ENCODE measurements at places on chromosomes 3 and 15.

- no peak for DNase-seq
Observed at GRCh38 chr15:70557521-70558258, 205.7 kb downstream of the UACA start.

DNA sequence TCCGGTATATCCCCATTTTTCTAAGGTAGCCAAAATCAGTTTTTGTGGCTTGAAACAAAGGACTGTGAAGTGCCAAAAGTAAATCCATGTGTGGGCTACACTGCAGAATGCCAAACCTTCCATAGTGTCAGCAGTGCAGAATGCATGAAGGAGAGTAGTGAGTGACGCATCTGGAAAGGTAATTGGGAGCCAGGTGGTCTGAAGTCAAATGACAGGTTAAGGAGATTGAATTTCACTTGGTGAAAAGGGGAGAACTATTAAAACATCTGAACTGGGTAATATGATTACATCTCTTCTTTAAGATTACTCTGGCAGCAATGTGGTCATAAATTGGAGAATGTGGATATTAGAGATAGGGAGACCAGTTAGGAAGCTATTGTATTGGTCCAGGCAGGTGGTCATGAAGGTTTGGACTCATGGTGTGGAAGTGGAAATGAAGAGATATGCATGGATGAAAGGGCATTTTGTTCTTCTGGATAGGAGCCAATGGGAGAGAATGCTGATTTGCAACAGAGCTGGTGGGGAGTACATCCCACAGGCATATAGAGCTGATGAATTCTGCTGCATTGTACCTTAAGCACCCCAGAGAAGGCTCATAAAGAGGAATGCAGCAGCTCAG is 118.2 kb downstream of the ECT2 start:
- DNase-seq = no peak

GRCh38 chr3:72345980-72346379 is 502.3 kb downstream of the SHQ1 start:
- no peak for DNase-seq

- DNase-seq = peak; percentile 78
Observed at GRCh38 chr3:150409512-150410310, 1.6 kb downstream of the TSC22D2 start.

DNA sequence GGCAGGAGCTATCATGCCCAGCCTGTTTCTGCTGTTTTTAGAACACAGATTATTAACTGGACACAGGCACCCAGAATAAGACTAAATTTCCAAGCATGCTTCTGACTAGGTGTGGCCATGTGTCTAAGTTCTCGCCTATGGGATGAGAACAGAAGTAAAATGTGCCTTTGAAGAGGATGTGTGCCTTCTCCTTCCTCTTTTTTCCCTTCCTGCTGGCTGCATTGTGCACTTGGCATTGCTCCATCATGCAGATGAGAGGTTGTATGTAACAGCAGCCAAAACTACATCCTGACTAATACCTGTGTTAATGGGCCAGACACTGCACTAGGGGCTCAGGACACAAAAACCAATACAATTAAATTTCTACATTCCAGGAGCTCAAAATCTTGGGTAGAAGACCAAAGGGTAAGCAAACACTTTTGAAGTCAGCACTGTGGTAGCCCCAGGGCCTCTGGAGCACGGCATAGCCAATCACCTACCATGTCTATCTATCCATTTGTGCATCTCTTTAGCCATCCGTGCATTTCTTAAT is 40.9 kb upstream of the RNU6-1 start:
- no peak for DNase-seq

GRCh38 chr3:48285132-48285531 is 44.2 kb downstream of the ZNF589 start:
- DNase-seq = no peak

DNA sequence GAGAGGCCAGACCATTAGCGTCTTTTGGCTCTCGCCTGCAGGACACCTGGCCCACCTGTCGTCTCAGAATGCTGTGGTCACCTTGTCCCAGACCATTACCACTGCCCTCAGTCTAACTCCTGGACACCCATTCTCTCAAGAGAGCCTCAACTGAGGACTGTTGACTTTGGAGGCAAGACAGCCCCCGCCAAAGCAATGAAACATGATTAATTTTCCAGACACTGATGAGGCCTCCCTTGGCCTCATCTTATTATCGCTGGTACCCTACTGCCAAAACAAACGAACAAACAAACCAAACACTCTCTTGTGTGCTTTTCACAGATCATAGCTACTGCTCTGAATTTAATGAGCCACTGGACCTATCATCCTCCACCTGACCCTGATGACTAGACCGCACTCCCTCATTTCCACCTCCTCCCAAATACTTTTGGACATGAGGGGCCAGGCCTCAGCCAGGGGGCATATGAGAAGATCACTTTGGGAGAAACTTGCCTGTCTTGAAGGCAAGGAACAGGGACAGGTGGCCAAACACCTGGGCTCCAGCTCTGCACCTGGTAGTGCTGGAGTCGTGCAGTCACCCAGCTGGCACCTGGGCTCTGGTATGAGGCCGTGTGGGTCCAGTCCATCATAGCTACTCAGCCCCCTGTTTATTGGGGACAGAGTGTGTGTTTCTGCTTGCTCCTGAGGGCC is 27.6 kb downstream of the ALS2CL start:
- no peak for DNase-seq

DNA sequence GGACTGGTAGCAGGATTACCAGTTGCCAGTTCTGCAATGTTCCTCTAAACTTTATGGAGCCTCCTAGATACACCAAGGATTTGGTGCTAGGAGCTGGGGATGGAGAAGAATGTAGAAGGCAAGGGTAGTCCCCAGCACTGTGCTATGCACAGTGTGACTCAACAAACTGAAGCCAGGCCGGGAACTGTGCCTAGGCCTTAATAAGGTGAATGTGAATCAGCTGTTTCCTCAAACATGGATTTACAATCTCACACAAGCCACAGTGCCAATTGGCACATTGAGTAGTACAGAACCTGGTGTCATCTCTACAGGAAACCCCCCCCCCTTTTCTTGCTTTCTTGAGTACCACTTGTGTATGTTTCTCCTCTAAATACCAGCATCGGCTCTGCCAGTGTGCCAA is 32.5 kb downstream of the MRPS25 start:
- DNase-seq = no peak

DNA sequence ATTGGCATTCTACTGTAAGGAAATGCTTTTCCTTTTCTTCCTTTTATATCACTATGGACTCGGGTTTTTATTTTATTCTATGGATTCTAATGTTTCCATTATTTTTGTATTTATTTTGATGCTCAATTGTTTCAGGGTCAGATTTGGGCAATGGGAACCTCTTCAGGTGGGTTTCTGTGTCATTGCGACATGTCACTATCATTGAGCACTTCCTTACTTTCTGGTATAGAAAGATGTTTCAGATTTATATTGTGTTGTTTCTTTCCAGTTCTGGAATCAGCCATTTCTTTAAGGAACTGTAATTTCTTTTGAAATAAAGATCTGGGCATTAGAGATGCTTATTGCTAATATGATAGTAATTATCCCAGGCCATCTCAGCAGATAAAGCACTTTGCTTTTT is 21.8 kb downstream of the GALK2 start:
- no peak for DNase-seq

GRCh38 chr3:70312336-70312735 is at the start of gene MDFIC2:
Gene MDFIC2, minus strand, starts transcription at chr3:70312638. Its CDS starts 665 bp downstream, at chr3:70311973.
- no peak for DNase-seq

DNA sequence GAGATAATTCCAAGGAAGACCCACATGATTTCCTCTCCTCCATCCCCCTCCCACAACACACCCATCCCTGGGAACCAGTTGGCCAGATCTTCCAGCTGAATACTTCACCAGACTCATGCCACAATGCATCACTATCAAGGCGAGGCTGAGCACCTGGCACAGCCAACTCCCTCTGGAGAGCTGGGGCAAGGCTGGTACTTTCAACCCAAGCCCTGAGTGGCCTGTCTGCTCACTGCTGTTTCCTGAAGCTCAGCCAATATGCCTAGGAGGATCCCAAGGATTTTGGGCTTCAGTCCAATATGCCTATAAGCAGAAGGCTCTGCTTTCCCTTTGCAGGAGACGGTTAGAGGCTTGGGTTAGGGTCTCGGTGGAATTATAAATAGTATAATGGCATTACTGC is 90.9 kb upstream of the NEO1 start:
- DNase-seq = no peak

- DNase-seq = no peak
Observed at GRCh38 chr3:157865352-157866000, 240.7 kb downstream of the SHOX2 start.

DNA sequence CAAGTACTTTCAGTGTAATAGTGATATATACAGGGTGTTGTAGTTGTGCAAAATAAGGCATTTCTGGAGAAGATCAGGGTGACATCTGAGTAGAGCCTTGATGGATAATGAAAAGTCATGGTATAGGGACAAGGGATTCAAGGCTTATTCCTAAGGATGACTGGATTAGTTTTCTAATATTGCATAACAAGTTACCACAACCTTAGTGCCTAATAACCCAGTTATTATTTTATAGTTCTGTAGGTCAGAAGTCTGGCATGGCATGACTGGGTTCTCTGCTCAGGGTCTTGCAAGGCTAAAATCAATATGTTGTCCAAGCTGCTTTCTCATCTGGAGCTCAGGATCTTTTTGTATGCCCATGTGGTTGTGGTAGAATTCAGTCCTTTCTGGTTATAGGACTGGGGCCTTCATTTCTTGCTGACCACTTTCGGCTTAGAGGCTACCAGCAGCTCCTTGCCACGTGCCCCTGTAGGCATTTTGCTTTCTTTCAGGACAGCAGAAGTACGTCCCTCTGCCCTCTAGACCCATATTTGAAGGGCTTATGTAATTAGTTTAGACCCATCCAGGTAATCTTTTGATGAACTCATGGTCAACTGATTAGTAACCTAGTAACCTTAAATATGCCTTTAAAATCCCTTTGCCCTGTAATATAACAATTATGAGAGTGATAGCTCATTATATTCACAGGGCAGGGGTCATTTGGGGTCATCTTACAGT is 73.2 kb upstream of the LRRFIP2 start:
- DNase-seq = no peak

- DNase-seq = peak; percentile 18
Observed at GRCh38 chr3:61530355-61530754, 31.0 kb upstream of the PTPRG start.

DNA sequence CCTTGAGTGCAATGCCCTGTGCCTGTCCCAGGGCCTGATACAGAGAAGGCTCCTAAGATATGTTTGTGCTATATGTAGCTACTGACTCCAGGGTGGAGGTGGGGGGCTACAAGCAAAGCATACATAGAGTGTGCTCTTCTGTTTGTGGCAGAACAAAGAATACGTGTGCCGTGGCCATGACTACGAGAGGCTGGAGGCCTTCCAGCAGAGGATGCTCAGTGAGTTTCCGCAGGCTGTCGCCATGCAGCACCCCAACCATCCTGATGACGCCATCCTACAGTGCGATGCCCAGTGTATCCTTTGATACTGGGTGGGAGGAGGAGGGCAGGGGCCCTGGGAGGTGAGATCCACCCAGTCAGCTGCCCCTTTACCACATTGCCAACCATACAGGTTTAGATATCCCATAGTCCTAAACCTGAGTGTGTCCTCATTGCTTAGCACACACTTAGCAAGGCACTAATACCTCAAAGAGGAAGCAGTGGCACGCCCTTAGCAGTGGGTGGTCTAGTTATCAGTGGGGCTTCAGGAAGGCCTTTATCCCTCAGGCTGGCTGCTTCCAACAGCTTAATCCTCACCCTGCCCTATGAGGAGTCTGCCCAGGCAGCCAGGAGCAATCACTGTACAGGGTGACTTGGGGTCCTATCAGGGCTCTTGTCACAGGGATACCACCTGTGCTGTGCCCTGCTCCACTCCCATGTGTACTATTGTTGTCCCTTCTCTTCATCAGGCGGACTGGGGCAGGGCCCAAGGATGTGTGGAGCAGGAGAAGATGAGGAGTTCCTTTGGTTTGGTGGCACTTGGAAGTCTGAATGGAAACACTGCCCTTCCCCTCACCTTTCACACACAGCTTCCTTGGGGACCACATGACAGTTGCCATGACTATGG is 30.1 kb upstream of the MANF start:
- DNase-seq = no peak

- peak; percentile 23 for DNase-seq
Observed at GRCh38 chr15:98755138-98755537, 106.8 kb downstream of the IGF1R start.

- DNase-seq = no peak
Observed at GRCh38 chr3:128537091-128537703, 44.2 kb upstream of the GATA2 start.

GRCh38 chr3:52367891-52368880 is 52.1 kb downstream of the DNAH1 start:
- DNase-seq = no peak

DNA sequence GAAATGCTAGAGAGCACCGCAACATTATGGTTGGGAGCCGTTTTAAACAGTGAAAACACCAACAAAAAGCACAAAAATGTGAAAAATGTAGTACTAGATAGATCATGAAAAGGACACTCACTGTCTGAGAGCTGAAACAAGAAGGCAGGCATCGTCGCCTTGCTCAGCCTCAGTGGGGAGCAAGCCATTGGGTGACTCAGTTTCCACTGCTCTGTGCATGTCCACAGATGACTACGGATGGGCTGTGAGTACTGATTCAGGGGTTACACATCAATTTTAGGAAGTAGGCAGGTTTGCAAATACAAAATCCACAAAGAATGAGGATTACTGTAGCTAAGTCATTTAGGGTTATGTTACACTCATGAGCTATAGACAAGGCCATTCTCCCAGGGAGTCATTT is 10.8 kb downstream of the NOX5 start:
- DNase-seq = no peak

DNA sequence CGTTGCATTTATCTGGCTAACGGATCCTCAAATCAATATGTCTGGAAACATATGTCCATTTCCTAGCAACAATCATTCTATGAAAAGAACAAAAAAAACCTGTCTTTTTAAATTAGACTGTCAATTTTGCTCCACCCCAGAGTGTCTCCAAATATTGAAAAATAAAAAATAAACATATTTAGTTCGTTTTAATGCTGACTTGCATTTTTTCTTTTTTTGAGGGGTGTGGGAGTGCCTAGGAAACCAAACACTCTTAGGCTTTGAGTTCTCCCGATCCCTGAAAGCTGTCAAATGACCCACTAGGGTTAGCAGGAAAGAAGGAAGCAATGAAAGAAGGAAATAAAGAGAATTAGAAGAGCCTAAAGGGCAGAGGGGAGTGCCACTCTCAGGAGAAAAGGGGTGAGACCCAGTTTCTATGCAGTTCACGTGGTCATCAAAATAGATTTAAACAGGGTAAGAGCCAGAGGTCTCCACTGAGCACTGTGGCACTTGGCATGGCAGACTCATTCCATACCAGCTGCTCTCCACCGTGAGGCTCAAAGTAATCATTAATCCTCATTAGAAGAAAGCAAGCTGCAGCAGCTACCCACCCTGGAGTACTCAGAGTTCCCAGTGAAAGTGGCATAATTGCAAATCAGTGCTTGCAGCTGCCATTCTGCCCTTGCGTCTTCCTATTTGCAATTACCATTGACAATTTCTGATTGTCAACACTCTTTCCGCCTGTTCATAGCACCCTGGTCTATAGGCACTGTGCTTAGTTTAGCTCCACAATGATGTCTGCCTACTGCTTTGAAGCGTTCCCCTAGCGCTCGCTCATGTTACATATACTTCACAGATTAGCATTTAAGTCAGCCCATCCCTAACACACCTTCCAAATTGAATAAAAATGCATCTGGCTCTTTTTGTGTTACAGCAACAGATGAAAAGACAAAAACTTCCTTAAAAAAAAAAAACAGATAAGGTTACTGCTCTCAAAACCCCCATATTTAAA is 32.3 kb downstream of the PDZRN3 start:
- DNase-seq = no peak

GRCh38 chr3:170757038-170757437 is 113.0 kb downstream of the RPL22L1 start:
- no peak for DNase-seq

GRCh38 chr3:114974387-114974786 is 172.7 kb downstream of the ZBTB20 start:
- DNase-seq = no peak

- DNase-seq = no peak
Observed at GRCh38 chr3:194009892-194010533, 125.9 kb upstream of the HES1 start.
